ENCODE measurements at places on chromosomes 11 and 22.

DNA sequence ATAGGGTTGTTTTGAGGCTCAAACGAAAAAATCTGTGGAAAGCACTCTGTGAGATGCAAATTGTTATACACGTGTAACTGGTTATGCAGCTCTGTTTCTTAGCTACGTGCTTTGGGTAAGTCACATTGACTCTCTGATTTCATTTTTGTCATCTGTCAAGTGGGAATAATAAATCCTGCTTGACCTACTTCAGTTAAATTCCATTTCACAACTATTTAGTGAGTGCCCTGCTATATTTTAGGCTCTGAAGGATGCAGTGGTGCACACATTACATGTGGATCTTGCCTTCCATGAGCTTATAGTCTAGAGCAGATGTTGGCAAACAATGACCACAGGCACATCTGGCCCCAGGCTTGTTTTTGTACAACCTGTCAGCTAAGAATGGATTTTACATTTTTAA is 133.6 kb upstream of the PLET1 start:
- DNase-seq: no peak

- no peak for DNase-seq
Measured at GRCh38 chr11:133842053-133842452, 3.3 kb downstream of the SPATA19 start.

DNA sequence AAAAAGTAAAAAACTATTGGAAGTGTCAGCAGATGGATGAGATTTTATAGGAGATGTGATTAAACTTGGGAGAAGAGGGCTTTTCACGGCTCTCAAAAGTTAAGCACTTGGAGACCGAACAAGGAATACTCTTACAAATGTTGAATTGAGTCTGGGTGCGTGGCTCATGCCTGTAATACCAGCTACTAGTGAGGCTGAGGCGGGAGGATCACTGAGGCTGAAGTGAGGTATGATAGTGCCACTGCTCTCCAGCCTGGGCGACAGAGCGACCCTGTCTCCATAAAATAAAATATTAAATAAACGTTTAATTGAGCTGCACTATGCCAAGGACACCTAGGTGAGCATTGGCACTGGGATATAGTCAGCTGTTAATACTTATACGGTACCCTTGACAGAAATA is 1.9 kb downstream of the CEP57 start:
- DNase-seq: no peak

DNA sequence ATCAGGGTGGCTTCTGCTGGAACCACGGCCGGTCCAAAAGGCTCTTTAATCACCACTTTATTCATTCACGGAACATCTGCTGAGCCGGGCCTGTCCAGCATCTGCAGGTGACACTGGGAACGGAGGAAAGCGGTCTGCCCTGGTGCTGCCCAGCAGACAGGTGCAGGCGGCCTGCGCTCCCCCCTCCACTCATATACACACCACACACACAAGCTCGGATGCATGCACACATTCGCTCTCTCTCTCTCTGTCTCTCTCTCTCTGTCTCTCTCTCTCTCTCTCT is 736.9 kb downstream of the BRD1 start:
- no peak for DNase-seq

GRCh38 chr11:95700471-95700817 is 89.1 kb downstream of the FAM76B start:
- no peak for DNase-seq

DNA sequence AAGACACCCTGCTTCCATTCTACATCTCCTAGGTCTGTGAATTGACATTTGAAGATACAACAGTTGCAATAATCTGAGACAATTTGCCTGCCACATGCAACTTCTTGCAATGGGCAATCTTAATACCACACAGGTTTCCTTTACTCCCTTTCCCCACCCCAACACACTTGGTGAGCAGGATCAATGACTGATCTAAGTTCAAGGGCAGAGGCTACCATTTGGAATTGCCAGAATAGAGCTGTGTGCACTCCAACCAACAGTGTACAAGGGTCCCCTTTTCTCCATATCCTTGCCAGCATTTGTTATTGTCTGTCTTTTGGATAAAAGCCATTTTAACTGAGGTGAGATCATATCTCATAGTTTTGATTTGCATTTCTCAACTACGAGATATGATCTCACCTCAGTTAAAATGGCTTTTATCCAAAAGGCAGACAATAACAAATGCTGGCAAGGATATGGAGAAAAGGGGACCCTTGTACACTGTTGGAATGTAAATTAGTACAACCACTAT is 2.9 kb upstream of the NNMT start:
- DNase-seq: no peak

GRCh38 chr22:22151308-22151707 is 93.3 kb upstream of the VPREB1 start:
- DNase-seq: no peak

DNA sequence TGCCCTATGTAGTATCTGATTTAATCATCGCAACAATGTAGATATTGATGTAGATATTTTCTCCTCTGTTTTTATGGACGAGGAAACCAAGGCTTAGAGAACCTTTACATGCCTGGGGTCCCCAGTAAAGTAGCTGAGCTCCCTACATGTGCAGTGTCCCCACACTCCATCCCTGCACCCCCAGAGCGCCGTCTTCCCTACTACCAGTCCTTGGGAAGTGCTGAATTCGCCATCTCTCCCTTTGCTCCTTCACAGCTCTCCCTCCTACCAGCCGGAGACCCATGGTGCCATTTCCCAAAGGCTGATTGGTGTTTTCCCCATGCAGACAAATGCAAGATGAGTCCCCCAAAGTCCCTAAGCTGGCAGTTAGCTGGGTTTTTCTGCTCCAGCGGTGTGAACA is 86.0 kb downstream of the CEP164 start:
- DNase-seq: no peak

DNA sequence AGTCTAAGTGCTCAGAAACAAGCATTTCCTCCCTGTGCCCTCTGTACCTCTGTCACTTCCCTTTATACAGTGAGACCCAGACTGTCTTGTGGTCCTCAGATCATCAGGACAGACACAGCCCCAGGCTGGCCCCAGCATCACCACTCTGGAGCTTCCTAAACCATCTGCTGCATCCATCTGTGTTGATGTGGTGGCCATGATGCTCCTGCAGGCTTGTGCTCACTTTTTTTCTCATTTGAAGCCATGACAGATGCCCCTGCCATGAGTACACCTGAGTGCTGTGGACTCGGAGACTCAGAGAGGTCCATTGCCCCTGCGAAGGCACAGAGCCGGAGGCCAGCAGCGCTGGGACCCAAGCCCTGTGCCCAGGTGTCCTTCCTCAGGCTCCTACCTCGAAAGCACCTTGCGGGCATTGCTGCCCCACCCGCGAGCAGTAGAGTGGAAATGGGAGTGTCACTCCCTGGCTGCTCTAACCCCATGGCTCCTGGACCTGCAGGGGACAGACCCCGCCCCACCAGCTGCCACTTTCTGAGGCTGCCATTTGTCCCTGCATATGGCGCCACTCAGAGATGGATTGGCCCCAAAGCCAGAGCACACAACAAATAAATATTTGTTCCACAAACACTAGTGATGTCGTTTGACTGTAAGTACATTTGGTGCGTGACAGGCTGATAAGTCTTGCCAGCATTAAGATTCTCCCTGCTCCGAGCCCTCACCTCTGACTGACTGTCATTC is 593.5 kb downstream of the TBC1D22A start:
- no peak for DNase-seq

DNA sequence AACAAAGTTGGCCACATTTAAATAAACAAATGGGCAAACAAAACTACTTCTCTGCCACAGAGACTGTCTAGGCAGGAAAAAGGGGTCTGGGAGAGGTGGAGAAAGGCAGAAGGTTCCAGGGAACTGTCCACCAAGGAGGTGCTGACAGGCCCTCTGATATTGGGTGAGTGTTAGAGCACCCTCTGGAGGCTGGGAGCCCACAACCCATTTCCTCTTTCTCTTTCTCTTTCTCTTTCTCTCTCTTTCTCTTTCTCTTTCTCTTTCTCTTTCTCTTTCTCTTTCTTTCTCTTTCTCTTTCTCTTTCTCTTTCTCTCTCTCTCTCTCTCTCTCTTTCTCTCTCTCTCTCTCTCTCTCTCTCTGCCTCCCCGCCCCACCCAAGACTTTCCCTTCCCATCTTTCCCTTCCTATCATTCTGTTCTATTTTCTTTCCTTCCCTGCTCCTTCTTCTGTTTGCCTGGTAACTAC is 912.8 kb downstream of the DLG2 start:
- no peak for DNase-seq

- no peak for DNase-seq
Measured at GRCh38 chr11:96579656-96580055, 189.8 kb downstream of the JRKL start.

- peak; percentile 58 for DNase-seq
Measured at GRCh38 chr11:95089620-95090542, at the start of gene ENDOD1. ENDOD1 (plus strand) TSS chr11:95089846; CDS start chr11:95089928, 82 bp downstream.

DNA sequence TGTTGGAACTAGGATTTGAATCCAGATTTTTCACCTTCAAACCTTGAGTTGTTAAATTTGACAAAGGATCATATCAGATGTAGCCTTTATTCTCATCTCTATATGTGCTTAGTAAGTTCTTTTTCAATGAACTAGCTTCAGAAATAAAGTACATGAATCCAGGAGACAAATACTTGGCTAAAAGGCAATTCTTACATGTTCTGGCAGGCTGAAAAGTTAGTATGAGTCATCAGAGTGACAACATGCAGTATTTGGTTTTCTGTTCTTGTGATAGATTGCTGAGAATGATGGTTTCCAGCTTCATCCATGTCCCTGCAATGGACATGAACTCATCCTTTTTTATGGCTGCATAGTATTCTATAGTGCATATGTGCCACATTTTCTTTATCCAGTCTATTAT is 40.4 kb downstream of the BBOX1 start:
- no peak for DNase-seq

- no peak for DNase-seq
Measured at GRCh38 chr22:45911601-45912271, 65.2 kb downstream of the WNT7B start.

GRCh38 chr11:131749101-131749500 is 378.7 kb downstream of the NTM start:
- no peak for DNase-seq

- no peak for DNase-seq
Measured at GRCh38 chr11:73542175-73542574, 55.7 kb downstream of the FAM168A start.

DNA sequence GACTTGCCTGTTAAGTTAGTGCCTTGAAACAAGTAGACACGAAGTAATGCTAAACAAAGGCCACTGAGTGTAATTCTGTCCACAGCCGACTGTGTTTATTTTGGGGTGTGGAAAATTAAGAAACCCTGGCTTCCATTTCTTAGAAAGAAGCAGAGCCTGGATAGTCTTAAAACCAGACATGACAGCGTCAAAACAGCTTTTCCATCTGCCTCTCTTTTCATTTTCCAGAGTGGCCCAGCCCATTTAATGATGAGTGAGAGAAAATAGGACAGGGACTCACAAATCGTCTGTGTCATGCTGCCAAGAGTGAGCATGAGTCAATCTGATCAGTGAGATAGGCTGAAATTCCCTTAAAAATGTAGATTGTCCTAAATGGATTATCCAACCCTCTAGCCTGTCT is 485.9 kb downstream of the JRKL start:
- DNase-seq: peak; percentile 86

DNA sequence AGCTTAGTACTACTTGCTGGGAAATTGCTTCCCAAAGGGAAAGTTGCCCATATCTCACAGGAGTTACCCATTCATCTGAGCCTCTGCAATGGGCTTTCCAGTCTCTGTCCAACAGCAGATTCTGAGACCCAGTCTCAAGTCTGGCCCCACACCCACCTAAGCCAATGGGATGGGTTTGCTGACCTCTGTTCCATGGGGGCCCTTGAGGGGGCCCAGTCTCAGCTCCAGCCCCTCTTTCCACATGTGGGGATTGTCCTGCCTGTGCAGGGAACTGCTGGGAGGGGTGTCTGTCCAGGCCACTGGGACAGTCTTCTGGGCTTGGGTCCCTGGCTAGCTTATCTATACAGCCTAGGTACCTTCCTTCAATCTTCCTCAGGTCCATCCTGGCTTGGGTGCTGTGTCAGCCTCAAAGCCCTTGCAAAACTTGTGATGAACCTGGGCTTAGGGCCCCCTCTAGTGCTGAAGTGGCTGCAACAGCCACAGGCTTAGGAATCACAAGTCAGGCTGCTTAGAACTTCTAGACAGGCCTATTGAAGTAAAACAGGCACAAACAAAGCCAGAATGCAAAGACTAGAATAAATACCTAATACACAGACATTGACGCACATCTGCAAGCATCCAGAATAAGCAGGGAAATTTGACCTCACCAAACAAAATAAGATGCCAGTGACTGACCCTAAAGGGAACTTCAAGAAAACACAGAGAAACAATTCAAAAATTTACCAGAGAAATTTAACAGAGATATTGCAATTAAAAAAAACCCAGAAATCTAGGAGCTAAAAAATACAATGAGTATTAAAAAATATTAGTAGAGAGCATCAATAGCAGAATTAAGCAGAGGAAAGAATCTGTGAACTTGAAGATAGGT is 11.7 kb upstream of the PATL1 start:
- DNase-seq: peak; percentile 39

DNA sequence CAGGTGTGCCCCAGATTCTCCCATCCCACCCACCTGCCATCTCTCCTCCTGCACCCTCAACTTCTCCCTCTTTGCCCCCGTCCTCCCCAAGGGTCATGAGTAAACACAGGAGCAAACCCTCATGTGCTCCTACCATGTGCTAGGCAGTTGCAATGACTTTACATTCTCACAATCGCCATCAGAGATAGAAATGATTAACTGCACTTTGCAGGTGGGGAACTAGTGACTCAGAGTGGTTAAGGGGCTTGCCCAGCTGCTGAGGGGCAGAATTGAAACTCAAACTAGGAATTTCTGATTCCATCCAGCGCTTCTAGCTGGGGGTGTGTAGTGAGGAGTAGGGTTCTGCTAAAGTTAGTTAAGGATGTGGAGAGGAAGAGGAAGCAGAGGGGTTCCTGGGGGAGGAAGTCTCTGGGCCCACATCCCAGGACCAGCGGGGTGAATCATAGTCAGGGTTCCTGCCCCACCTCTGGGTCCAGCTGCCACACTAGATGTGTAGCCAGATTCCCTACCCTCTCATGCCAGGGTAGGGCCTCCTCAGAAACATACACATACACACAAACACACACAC is 16.0 kb upstream of the PRG2 start:
- DNase-seq: no peak

DNA sequence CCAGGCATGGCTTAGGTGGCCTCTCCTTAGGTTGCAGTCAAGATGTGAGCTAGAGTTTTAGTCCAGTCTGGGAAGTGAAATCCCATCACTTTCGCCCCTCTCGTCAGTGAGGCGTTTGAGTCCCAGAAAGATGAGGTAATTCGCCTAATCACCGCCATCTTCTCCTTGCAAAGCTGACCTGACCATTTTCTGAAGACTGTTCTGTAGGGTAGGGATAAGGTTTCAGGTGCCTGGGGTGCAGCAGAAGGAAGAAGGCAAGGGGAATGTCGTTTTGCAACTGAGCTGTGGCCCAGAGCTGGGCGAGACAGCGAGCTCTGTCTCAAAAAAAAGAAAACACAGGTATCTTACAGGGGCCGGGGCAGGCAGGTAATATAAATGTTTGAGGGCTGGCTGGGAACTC is 61.7 kb upstream of the CECR2 start:
- no peak for DNase-seq

- DNase-seq: no peak
Measured at GRCh38 chr22:36285017-36285416, 32.1 kb downstream of the APOL1 start.

GRCh38 chr11:119258180-119258579 is 52.0 kb downstream of the CBL start:
- no peak for DNase-seq

Data from NCI-H446 treated with DMSO at 0.1 percent for 48 hours (cell line).